ENCODE measurements at places on chromosomes 1 and 21.
A peak's percentile ranks its signal among the peaks of the same experiment; 100 is the strongest.

- no peak for DNase-seq
Measured at GRCh38 chr1:22323846-22324504, 127.7 kb upstream of the ZBTB40 start.

DNA sequence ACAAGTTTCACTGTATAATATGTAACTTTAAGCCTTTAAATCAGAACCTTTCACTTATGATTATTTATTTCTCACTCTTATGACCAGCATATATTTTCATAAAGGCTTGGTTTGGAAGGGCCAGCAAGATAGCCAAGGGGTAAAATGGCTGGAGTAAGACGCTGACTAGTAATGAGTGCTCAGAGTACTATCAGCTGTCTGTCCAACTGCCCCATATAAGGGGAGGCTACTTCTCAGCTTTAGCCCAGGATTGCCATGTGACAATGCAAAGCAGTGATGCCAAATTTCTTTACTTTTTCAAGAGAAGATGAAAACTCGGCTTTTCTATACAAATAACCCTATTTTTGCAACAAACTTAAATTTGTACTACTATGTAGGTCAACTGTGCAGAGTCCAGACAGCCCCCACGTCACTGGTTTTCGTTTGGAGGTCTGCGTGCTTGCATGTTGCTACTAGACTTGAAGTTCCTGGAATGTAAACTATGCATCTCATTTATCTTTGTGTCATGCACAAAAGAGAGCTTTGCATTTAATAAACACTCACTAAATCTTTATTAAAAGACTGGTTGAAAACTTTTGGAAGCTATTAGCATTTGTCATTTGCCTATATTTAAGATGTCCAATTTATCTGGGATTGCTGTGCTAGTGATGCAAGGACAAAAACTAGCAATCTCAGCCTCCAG, 110.4 kb downstream of the TNFSF18 start:
- DNase-seq, result no peak

GRCh38 chr21:41396558-41397075, 29.4 kb upstream of the MX1 start:
- DNase-seq, result peak; percentile 84

GRCh38 chr1:13725714-13726175, 25.8 kb downstream of the PRDM2 start:
- no peak for DNase-seq

- DNase-seq, result no peak
Measured at GRCh38 chr1:233252441-233252840, 43.1 kb downstream of the PCNX2 start.

- DNase-seq, result no peak
Measured at GRCh38 chr1:233570216-233570615, 43.7 kb upstream of the KCNK1 start.

- no peak for DNase-seq
Measured at GRCh38 chr1:188888386-188888785, 1589.3 kb downstream of the BRINP3 start.

- no peak for DNase-seq
Measured at GRCh38 chr1:150407330-150407729, 43.4 kb downstream of the RPRD2 start.

DNA sequence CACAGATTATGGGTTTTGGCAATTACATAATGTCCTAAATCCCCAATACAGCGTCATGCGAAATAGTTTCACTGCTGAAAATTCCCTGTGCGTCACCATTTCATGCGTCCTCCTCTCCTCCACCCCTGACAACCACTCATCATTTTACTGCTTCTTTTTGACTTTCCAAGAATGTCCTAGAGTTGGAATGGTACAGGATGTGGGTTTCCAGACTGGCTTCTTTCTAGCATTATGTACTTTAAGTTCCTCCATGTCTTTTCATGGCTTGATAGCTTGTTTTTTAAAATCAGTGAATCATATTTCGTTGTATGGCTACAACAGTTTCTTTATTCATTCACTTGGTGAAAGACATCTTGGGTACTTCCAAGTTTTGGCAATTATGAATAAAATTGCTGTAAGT, 7.4 kb downstream of the NBPF3 start:
- DNase-seq, result no peak

DNA sequence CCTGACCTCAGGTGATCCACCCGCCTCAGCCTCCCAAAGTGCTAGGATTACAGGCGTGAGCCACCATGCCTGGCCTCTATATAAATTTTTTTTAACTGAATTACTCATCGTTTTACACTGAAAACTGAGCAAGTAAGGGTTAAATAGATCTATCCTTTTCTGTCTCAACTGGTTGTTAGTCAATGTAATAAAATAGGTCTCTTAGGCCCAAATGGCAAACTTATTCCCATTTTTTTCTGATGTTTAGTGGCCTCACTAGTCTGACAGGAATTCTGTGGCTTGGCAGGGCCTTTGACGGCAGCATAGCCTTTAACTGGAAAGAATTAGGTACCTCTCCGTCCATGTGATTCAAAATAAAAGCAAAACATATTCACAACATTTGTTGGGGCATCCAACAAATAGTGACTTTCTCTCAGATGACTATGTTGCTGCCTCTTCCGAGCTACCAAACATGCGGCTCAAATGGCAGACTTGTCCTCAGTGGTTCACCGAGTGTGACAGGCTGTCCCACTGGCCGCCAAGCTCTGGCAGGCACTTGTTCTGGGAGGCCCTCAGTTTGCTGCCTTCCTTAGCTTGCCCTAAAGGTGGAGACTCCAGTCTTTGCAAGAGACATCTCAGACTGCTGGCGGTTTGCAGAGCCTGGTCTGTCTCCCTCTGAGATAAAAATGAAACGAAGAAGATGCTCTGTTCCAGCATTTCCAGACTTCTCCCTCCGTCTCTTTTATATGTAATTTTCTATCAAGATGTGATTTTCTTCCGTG, 17.4 kb downstream of the ATP1A4 start:
- DNase-seq, result no peak

- DNase-seq, result no peak
Measured at GRCh38 chr1:22318279-22318981, 133.2 kb upstream of the ZBTB40 start.

DNA sequence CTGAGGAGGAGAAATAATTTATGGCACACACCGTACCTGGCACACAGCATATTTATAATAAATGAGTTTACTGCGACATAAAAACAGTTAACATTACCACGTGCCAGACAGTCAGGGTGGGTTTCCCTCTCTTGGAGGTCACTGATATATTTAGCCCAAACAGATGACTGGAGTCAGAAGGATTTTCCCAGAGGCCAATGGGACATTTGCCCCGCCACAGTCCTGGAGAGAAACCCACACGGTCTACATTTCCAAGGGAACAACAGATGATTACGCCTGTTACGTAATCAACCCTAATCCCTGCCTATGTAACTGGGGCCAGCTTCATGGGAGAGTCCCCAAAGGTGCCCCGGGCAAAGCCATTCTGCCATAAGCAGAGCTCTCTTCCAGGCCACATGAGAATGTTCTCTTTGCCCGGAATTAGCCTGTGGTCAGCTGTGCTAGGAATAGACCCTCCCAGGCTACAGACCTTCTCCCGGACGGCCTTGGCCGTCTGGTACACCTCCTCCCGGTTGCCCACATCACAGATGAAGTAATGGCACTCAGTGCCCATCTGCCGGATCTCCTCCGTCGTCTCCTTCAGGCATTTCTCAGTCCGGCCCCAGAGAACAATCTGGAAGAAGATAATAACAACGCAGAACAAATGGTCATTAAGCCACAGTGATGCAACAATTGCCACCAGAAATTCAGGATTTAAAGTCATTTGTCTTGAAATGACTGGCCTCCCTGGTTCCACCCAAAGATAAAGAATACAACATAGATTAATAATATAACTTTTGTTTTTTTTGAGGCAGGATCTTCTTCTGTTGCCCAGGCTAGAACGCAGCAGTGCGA, 37.7 kb downstream of the DHRS3 start:
- no peak for DNase-seq

DNA sequence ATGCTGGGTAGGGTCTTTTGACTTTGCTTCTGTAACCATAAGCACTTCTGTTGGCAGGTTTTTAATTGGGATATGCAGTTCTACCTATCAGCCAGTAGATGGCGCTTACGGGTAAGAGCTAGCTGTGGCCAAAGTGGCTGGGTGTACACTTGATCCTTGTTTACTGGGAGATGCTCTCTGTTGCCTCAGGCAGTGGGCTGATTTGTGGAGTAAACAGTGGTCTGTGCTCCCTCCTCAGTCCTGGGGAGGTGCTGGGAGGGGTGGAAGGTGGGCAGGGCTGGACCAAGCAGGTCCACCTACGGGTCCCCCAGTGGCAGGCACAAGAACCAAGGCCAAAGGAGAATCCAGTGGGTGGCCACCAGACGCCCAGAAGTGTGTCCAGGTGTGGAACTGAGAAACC, 43.4 kb downstream of the RALGPS2 start:
- DNase-seq, result peak; percentile 17

- DNase-seq, result peak; percentile 64
Measured at GRCh38 chr1:154557939-154558719, at the start of gene UBE2Q1. Gene UBE2Q1, minus strand, starts transcription at chr1:154558662. Its CDS starts 109 bp downstream, at chr1:154558553.

DNA sequence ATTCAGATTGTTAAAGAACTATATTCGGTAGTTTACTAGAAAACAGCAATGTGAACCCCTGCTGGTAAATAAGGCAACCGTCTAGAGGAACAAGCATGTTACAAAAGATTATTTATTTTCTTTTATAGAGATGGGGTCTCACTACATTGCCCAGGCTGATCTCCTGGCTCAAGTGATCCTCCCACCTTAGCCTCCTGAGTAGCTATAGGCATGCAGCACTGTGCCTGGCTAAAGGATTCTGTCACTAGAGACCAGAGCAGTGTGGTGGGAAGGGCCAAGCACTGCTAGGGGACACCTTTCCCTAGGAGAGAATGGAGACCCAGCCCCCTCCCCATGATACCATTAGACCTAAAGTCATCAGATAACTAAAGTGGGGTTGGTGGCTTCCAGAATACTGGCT, 28.9 kb downstream of the SLC27A3 start:
- no peak for DNase-seq

GRCh38 chr1:147717051-147717705, 43.2 kb downstream of the GJA5 start:
- DNase-seq, result no peak

- no peak for DNase-seq
Measured at GRCh38 chr1:244865028-244865371, 657 bp upstream of the HNRNPU start.

- DNase-seq, result no peak
Measured at GRCh38 chr1:155107309-155108264, 20.1 kb upstream of the EFNA1 start.

DNA sequence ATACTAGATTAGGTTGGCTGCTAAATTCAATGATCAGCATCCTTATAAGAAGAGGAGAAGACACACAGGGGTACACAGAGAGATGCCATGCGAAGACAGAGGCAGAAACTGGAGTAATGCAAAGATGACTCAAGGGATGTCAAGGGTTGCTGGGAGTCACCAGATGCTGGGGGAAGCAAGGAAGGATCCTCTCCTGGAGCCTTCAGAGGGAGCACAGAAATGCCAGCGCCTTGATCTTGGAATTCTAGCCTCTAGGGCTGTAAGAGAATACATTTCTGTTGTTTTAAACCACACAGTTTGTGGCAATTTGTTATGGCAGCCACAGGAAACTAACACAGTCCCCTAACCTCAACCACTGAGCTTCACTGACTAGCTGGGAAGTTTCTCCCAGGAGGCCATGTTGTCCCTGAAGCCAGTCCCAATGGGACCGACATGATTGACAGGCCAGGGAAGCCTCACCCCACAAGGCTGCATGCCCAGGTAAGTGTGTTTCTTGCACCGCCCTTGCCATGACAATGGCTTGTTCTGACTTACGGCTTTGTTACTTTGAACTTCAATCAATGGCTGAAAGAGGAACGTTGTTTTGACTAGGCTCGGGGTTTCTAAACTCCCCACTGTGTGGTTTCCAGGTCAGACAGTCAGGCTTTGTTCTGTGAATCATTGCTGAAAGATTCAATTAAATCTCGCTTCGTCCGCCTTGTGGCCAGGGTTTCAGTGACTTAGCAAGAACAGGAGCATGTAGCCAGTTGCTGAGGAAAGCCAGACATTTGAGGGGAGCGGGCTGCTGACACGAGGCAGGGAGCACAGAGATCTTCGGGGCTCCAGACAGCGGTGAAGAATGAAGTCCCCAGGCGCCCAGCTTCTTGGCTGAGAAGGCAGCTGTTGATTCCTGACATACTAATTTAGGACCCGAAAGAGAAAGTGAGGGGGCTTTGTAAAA, 62.3 kb downstream of the RUNX1 start:
- DNase-seq, result no peak

All from HL-60 (cell line).